ENCODE measurements at places on chromosomes 1 and 21. TPM values are rescaled to one million over a fixed set of nuclear protein-coding genes. Genes with fewer than 3 reads are reported as not detected.

Gene MIXL1
- not detected for total RNA-seq

Gene ZDHHC18
- 53.1 TPM for total RNA-seq

Gene SNX27
- total RNA-seq, result 26.0 TPM

Gene OPTC
- not detected for total RNA-seq

Gene FMN2
- total RNA-seq, result not detected

Gene TDRD5
- total RNA-seq, result not detected

Gene TBX15
- total RNA-seq, result not detected

Gene SELL
- 85.1 TPM for total RNA-seq

Gene PMF1
- 72.5 TPM for total RNA-seq
